ENCODE measurements at places on chromosomes 1 and 21.

DNA sequence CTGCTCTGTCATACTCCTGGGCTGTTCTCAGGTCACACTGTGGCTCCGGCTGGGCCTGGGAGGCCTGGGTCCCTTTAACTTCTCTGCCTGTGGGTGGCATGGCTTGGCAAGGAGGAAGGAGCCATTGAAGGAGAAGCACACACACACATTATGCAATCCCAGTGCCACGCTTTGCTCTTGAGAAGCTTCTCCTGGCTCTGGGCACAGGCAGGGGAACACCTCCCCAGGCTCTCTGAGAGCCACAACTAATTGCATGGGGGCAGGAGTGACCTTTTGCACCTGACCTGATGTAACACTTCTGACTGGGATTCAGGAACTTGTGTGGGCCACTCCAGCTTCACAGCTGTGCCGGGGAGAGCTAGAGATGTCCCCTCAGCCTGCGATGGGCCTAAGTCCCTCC is 23.1 kb downstream of the LGR6 start:
- no peak for DNase-seq

GRCh38 chr1:206918076-206918475 is 3.7 kb downstream of the FCMR start:
- DNase-seq, result no peak

DNA sequence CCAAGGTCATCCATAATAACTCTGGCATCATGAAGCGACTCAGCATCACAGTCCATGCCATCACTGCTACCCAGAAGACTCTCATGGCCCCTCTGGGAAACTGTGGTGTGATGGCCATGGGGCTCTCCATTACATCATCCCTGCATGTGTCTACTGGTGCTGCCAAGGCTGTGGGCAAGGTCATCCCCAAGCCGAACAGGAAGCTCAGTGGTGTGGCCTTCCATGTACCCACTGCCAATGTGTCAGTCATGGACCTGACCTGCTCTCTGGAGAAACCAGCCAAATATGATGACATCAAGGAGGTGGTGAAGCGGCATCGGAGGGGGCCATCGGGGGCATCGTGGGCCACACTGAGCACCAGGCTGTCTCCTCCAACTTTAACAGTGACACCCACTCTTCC is 65.1 kb upstream of the ARHGAP29 start:
- no peak for DNase-seq

DNA sequence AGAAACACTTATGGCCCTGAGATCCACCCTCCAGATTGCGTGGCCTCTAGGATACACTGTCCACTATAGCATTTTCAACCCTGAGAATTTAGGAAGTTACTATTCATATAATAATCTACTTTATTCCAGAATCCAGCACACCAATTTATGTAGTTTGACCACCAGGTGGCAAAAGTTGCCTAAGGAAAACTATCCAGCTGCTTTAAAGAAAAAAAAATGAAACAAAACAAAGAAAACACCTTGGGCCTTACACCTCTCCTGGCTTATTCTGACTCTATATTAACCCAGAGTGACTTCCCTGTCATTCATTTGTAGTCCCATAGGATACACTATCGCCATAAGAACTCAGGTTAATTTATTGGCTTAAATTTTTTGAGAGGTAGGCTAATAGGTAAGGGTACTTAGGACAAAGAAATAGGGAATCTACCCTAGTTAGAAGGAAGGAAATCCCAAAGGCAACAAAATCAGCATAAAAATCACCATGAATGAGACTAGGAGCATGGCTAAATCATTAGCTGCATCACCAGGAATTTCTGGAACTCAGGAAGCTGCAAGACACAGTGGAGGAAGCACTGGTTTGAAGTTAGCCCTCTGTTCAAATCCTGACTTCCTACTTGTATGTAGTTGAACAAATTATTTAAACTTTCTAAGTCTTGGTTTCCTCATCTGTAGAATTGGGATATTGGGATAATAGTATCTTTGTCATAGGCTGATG is 107.5 kb downstream of the SPAG17 start:
- DNase-seq, result peak; percentile 82

- no peak for DNase-seq
Observed at GRCh38 chr1:978069-978834, 3.6 kb downstream of the PERM1 start.

- no peak for DNase-seq
Observed at GRCh38 chr1:232105561-232105960, 479.0 kb downstream of the DISC1 start.

DNA sequence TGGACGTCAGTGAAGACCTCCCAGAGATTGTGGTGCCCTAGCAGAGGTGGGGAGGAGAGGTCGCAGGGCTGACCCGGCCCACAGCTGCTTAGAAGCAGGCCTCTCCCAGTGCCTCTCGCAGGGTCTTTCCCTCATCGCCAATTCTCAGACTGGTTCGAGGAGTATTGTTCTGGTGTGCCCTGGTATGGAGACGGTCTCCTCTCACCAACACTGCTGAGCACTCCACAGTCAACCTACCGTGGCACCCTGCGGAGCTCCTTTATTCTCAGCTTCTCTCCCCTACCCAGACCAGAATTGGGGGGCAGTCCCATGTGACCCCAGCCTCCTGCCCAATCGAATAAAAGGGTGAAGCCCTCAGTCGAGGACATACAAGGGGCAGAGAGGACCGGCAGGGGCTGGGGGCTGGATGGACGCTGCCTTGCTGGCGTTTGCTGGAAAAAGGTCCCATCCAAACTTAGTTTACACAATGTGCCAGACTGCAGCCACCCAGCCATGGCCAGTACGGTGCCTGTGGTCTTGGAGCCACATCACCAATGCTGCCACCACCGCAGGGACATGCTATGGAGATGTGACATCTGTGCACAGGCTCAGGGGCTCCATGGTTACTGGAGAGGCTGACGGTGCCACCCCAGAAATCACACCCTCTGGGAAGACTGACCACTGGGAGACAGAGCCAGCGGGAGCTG is 80.8 kb downstream of the STUM start:
- no peak for DNase-seq

DNA sequence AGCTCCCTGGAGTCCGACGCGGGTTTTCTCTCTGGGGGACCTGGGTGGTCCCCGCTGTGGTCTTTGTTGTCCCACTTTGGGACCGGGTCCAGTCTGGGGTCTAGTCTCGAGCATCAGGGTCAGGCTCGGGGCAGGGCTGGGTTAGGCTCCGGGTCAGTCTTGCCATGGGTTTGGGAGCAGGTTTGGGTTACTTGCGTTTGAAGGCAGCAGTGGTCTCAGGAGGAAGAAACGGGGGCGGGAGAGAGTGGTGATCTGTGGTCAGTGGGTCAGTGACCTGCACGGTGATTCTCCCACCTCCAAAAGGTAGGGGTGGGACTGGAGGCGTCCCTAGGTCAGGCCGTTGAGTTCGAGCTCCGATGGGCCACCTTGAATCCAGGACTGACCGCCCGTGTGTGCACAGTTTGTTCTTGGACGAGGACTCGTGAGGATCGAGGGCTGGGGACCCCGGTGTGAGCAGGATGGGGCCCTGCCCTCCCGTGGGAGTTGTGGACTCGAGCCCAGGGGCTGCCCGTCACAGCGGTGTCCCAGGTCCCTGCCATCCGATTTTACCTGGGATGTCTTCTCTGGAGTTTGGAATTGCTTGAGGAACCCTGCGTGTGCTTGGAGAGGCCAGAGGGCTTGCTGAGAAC is 2.3 kb downstream of the B3GALT6 start:
- no peak for DNase-seq

DNA sequence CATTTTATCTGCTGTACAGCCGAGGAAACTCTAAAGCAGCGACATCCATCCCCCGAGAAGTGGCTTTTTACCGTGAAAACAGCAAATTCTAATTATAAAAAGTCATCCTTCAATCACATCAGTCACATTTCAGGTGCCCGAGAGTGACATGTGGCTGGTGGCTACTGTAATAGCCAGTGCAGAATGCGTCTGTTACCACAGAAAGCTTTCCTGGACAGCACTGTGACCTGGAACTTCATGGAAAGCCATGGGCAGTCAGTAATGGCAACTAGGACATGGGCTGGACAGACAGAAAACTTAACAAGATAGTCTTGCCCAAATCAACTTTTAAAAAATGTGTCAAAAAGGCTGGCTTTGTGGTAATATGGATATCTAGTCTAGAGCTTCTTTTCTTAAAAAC is 106.6 kb downstream of the BCAR3 start:
- DNase-seq, result no peak
